ENCODE measurements at places on chromosomes 3 and 15.

- no peak for DNase-seq
Observed at GRCh38 chr3:74808506-74809275, 194.2 kb upstream of the CNTN3 start.

- no peak for DNase-seq
Observed at GRCh38 chr3:137471130-137471529, 293.0 kb upstream of the SOX14 start.

- no peak for DNase-seq
Observed at GRCh38 chr3:60952055-60952454, 299.2 kb downstream of the FHIT start.

DNA sequence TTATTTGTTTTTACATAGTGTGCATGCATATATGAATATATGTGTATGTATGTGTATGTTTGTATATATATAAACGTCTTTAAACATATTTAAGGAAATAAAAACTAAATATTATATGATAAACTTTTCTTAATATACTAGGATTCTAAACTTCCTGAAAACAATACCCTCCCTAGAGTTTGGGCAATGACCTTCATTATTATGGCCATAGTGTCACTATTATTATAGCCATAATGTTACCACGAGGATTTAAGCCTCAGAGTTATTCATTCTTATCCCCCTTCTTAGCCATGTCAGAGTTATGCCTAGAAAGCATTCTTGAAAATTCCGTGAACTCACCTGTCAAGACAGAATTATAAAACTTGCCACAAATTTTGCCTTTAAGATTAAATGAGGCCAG is 335.5 kb downstream of the ERC2 start:
- no peak for DNase-seq

GRCh38 chr3:35651851-35652250 is 12.5 kb downstream of the ARPP21 start:
- no peak for DNase-seq
